A549 treated with ZK216348 at 1 μM for 4 hours (cell line): ENCODE measurements at places on chromosomes 16 and 17. TPM values are rescaled to one million over a fixed set of nuclear protein-coding genes. Genes with fewer than 3 reads are reported as not detected.

The C1QTNF8 gene
- not detected in 5 replicates for total RNA-seq

The CBLN1 gene
- 0.06 to 0.14 TPM in 2 of 5 replicates, not detected in the others for total RNA-seq

The NPIPB6 gene
- 1.4 to 2.9 TPM (median 1.5 TPM) in 5 replicates for total RNA-seq

The C16orf96 gene
- total RNA-seq: 0.04 to 0.06 TPM in 2 of 5 replicates, not detected in the others

The CORO7 gene
- total RNA-seq: 13.9 to 19.3 TPM (median 16.2 TPM) in 5 replicates

The PRSS36 gene
- 0.83 to 2.0 TPM (median 0.93 TPM) in 5 replicates for total RNA-seq
